Left lung (tissue), 14 donors: ENCODE measurements at places on chromosomes 2 and 18. TPM values are rescaled to one million over a fixed set of nuclear protein-coding genes. Genes with fewer than 3 reads are reported as not detected.

DNA sequence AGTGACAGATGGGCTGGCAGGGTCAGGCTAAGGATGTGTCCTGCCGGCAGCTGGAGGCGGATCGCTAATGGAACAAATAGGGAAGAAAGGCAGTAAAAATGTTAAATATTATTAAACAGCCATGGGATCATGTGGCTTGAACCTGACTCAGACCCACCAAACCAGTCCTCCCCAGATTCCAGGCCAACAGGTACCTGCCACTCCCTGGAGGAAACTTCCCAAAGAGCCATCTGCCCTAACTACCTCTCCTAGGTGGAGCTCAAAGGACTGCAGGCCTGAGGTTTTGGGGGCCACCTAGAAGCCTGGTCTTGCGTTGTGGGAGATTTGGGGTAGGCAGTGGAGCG is 34.3 kb downstream of the CIB4 start:
- H3K4me1 ChIP-seq: peaks cover 11% of the 10 kb centered on the region
- DNase-seq: no peak
- H3K27me3 ChIP-seq: peaks cover 6% of the 10 kb centered on the region
- H3K27ac ChIP-seq: no peak overlapping the region
- H3K36me3 ChIP-seq: no peaks in the 10 kb centered on the region
- no peak overlapping the region for H3K4me3 ChIP-seq

DNA sequence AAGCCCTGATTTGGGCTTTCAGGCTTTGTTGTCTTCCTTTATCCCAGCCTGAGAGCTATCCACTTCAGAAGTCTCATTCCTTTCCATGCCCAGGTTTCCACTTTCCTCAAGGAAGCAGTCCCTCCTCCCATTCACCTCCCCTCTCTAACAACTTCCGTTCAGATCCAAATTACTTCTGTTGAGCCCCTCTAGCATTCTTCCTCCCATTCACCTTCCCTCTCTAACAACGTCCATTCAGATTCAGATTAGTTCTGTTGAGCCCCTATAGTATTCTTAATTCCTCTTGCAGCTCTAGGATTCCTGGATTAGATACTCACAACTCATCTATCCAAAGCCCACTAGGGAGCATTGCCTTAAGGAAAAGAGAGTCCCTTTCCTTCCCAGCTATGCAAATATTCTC is 216.8 kb downstream of the RAD51AP2 start:
- H3K4me3 ChIP-seq: no peak overlapping the region
- H3K36me3 ChIP-seq: no peaks in the 10 kb centered on the region
- no peaks in the 10 kb centered on the region for H3K4me1 ChIP-seq
- no peak for DNase-seq
- H3K27ac ChIP-seq: no peak overlapping the region

DNA sequence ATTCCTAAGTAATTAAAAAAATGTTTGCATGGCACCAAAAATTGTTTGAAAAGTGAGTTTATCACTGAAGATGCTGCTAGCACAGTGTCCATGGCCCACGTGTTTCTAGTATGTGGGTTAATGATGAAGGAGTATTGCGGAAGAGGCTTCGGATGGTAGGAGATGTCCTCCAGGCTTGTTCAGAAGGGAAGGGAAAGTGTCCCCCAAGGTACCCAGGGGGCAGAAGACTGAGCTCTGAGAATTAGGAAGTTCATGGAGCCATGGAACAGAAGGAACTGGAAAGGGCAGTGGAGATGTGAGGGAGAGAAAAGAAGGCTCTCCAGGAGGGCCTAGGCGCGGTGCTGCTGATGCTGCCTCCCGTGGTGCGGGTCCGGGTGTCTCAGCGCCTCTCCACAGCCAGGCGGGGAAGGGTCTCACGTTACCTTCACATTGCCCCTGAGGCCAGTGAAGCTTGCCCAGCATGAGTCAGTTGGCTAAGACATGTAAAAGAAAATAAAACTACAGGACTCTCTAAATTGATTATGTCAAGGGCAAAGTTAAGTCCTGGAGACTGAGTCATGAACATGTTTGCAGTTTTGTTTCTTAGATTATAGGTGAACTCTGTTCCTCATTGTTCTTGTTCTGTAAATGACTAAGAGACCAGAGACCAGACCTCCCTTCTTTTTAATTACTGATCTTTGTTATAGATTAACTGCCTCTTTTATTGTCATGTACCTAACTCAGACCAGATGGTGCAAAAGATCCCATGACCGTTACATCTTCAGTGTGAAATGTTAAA is 89.0 kb downstream of the MTCL1 start:
- H3K36me3 ChIP-seq: no peaks in the 10 kb centered on the region
- no peak overlapping the region for H3K27ac ChIP-seq
- no peak overlapping the region for H3K4me3 ChIP-seq
- no peak for DNase-seq
- no peaks in the 10 kb centered on the region for H3K27me3 ChIP-seq
- no peaks in the 10 kb centered on the region for H3K4me1 ChIP-seq

DYNAP gene
- polyA plus RNA-seq: 0.11 TPM

PPP4R1 gene
- 108 TPM for polyA plus RNA-seq

- H3K27ac ChIP-seq: no peak overlapping the region
- peaks cover 72% of the 10 kb centered on the region for H3K4me1 ChIP-seq
- H3K36me3 ChIP-seq: no peaks in the 10 kb centered on the region
- DNase-seq: no peak
These were observed 181.7 kb downstream of the ANAPC1 start for GRCh38 chr2:111702119-111702803.

DNA sequence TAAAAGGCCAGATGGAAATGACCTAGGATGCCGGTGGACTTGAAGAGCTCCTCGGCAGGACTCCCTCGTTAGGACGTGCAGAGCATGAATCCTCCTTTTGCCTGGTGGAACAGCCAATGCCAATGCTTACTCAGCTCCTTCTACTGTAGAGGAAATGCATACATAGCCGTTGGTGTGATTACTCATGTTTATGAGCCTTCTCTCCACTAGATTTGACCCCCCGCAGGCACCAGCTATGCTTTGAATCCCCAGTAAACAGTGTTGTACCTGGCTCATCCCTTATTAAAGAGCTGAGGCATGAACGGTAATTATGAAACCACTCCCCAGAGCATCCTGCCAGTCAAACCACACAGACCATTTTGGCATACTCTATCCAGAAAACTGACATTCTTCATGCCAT is 172.8 kb downstream of the ANTXR1 start:
- no peaks in the 10 kb centered on the region for H3K36me3 ChIP-seq
- no peak overlapping the region for H3K27ac ChIP-seq
- no peaks in the 10 kb centered on the region for H3K4me1 ChIP-seq
- no peaks in the 10 kb centered on the region for H3K27me3 ChIP-seq
- no peak overlapping the region for H3K4me3 ChIP-seq

DNA sequence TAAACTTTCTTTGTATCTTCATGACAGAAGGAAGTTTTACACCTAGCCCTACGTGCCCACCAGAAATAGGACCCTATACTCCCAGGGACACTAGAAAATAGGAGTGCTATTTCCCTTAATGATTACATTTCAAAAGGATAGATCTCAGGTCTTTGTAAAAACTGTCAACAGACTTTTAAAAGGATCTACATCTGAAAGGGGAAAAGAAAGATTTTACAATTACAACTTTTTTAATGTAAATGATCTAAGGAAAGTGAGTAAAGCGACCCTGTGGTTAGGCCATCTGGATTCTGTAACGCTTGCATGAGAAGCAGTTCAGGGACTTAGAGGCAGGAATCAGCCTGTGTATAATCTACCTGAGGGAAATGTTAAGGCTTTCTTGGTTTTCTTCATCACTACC is 431.8 kb upstream of the MC4R start:
- no peaks in the 10 kb centered on the region for H3K36me3 ChIP-seq
- H3K4me3 ChIP-seq: no peak overlapping the region
- no peak for DNase-seq
- H3K27ac ChIP-seq: no peak overlapping the region
- H3K27me3 ChIP-seq: no peaks in the 10 kb centered on the region

- H3K36me3 ChIP-seq: no peaks in the 10 kb centered on the region
- peak overlapping the region; percentile 81 for H3K27ac ChIP-seq
- peaks cover 16% of the 10 kb centered on the region for H3K4me1 ChIP-seq
- peaks cover 8% of the 10 kb centered on the region for H3K27me3 ChIP-seq
- no peak for DNase-seq
These were observed 886 bp upstream of the STK25 start for GRCh38 chr2:241509155-241509784.
